ENCODE measurements at places on chromosomes 2 and 18.

- DNase-seq = no peak
Observed at GRCh38 chr18:34909637-34910364, 131.4 kb upstream of the MAPRE2 start.

DNA sequence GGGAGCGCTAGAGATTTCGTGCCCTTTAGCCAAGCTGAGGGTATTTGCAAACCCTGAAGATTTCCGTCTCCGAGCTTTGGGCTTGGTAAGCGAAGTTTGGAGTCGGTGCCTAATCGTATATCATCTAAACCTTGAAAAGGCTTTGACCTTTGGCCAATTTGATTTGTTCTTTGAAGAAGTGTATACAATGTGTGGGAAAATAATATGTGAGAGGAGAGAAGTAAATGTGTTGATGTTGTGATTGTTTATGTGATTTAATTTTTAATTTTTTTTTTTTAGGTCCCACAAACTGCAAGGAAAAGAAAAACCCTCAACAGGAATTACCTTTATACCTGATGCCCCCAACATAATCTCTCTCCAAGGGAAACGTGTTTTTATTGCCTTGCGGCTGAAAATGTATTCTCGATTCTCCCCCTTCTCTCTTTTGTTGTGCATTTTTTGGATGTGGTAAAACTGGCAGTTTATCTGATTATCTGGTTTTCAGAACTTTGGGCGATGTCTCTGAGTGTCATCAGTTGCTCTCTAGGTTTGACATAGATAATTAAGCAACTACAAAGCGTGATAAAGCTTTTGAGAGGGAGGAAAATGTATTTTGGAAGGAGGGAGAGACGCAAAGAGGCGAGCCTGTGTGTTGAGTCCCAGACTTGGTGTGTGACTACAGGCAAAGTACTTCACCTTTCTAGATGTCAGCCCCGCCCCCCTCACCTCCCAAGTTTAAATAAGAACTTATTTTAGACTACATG is 912 bp upstream of the FBXO11 start:
- DNase-seq = no peak

DNA sequence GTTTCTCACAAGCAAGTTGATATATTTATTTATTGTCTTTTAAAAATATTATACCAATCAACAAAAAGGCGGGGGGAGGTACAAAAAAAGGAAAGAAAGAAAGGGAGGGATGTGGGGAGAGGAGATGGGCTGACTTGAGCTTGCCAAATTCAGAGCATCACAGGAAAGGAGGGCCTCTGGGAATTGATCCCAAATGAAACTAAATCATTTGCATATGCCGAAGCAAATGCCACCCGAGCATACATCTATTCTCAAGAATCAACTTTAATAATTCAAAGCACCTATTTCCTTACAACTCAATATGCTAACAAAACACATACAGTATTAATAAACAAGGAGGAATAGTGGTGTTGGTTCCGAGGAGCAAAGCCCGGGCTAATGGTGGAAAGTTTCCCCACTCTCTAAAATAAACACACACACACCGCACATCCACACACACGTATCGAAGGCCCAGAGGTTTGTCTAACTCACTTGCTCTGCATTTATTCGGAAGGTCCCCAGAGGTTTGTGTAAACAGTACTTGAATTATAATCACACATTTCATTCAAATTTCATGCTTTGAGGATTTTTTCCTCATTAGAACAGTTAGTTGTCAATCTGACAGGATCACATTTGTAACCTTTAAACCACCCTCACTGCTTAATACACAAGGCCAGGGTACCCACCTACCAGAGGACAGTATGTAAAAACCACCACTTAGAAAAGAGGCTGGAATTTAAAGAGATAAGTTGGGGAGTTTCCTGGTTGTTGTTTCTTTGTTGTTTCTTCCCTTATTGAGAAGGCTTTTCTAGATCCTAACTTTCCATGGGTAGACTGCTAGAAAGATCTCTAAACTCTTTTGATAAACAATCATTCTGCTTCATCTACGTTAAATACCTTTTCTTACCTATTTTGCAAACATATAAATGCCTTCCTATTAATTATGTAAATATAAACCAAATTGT is 264.7 kb downstream of the TCF4 start:
- no peak for DNase-seq

DNA sequence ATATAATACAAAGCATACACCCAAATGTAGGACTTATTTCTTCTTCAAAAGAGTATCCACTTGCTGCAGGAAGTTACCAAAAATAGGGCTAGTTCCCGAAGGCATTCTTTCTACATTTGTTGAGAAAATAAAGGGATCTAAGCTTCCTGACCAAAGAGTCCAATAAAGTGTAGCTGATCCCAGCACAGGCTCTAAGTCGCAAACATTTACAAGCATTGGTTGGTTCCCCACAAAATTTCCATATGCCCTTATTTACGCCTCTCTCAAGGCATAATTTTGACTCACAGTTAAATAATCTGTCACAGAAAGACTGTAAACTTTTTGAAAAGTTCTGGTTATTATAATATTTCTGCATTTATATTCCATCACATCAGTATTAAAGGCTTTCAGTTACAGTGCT is 1520.1 kb upstream of the ZEB2 start:
- DNase-seq = no peak

DNA sequence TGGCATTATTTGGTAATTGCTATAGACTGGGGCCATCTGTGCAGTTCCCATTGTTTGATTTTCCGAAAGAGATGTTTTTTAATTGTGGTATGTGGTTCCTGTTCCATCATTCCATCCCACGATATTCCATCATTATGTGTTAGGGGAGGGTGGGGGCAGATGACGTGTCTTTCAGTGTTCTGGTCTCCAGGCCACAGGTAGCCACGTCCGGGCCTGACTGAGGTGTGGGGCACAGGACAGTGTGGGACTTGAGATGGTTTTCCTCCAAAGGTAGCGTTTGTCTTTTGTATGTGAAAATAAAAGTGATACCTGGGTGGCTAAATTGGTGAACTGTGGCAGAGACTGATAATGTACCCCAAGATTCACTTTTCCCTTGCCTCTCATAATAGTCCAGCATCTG is 192.2 kb upstream of the HAAO start:
- no peak for DNase-seq

- DNase-seq = no peak
Observed at GRCh38 chr2:8329660-8330622, 351.9 kb upstream of the ID2 start.

- DNase-seq = no peak
Observed at GRCh38 chr2:165575044-165575615, 105.6 kb downstream of the CSRNP3 start.

DNA sequence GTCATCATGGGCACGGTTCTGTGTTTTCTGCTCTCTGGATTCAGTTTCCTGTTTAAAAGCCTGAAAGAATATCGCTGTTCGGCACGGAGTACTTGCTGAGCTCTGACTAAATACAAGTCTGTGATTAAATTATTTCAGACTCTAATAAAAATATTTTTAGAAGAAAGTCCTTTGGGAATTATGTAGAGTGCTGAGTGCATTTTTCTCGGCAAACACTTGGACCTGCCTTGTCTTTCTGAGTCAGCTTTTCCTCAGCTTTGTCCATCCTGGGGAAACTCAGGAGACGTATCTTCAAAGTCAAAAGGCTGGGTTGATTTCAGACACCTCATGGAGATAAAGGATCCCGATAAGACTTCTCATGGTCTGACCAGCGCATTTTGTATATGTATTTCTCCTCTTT is 45.9 kb downstream of the IL1R2 start:
- DNase-seq = no peak

GRCh38 chr2:7748717-7749415 is 831.7 kb downstream of the RNF144A start:
- no peak for DNase-seq

GRCh38 chr2:150619607-150620330 is 132.3 kb upstream of the RND3 start:
- no peak for DNase-seq

DNA sequence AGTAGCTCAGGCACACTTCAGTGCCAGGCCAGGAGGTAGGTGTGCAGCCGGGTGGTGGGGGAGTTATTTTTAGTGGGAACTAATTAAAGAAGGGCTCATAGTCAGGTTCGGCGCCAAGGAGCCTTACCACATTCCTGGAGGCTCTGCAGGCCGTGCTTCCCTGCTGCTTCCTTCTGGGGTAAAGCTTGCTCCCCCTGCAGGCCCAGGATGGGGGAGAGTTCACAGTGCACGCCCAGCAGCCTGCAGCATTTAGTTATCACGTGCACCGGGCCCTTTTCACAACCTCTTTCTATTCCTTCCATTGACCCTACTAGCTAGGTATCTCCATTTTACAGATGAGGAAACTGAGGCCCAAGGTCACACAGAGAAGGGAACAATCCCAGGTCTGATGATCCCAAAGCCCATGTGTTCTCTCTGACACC is 2.5 kb downstream of the KCNF1 start:
- DNase-seq = no peak

DNA sequence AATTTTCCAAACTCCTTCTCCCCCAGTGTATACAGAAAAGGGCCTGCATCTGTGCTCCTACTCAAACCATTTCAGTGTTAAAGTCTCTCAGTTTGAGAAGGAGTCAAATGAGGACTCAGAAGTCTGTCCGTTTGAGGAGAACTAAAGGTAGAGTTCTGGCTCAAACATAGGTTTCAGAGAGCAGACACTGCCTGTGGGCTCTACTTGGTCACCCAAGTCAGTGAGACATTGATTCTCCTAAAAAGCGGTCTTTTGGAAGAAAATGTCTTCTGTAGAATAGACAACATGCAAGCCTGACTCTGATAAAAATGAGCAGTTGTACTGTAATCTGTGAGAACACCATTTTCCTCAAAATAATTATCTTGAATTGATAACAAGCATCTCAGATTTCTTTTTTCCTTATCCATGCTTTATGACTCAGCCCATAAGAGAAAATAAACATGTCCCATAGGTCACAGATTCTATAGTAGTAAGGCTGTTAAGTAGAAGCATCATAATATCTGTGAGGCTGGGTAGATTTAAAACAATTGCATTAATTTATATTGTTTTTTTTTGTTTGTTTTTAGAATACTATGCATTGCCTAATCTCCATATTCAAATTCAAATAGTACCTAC is 82.8 kb downstream of the ASXL3 start:
- DNase-seq = no peak

GRCh38 chr2:11534746-11535484 is 1.1 kb downstream of the GREB1 start:
- no peak for DNase-seq

DNA sequence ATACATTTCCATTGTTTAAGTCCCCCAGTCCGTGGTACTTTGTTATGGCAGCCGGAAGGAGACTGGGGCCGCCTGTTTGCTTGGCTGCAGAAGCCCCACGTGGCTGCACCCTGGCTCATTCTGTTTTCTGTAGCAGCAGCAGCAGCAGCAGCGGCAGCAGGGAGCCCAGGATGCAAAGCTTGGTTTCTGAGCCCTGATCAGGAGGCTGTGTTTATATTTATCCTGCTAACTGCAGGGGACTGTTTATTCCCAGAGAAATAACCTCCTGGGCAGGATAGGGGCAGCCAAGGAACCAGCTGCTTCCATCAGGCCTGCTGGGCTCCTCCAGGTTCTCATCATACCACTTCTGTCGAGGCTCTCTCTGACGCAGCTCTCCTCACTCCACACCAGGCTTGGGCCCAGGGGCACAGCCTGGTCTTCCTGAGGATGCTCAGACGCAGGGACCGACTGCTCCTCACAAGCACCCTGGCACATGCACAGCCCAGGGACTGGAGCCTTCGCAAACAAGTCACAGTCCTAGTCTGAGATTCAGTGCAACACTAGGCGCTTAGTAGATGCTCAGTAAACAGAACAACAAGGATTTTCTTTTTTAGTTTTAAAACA is 139.0 kb downstream of the MSH2 start:
- DNase-seq = no peak

- no peak for DNase-seq
Observed at GRCh38 chr2:109411640-109412325, 202.0 kb downstream of the SEPTIN10 start.

- DNase-seq = no peak
Observed at GRCh38 chr2:66714610-66715009, 279.7 kb downstream of the MEIS1 start.

- DNase-seq = no peak
Observed at GRCh38 chr18:39500306-39500705, 1934.7 kb upstream of the CELF4 start.

GRCh38 chr18:74689251-74689650 is 91.6 kb downstream of the ZNF407 start:
- DNase-seq = no peak

GRCh38 chr2:71513096-71513495 is 59.7 kb downstream of the DYSF start:
- no peak for DNase-seq

All from stimulated activated CD8-positive, alpha-beta memory T cell treated with anti-CD3 and anti-CD28 coated beads, Interleukin-12 subunit alpha, Interleukin-12 subunit beta, amount 100 ng/mL, for 1 hour (primary cell).